ENCODE measurements at places on chromosomes 1 and 21. TPM values are rescaled to one million over a fixed set of nuclear protein-coding genes. Genes with fewer than 3 reads are reported as not detected.

- ATAC-seq: no peak
These were observed 85.7 kb upstream of the COL6A1 start for GRCh38 chr21:45895778-45896370.

GRCh38 chr1:10495952-10496351 lies 21.2 kb downstream of the PEX14 start:
- no peak for ATAC-seq

The CA6 gene
- not detected for total RNA-seq

GRCh38 chr1:21357161-21357560 lies 66.9 kb upstream of the ECE1 start:
- no peak for ATAC-seq

GRCh38 chr1:109793089-109793485 lies 29.4 kb upstream of the EPS8L3 start:
- no peak for ATAC-seq

DNA sequence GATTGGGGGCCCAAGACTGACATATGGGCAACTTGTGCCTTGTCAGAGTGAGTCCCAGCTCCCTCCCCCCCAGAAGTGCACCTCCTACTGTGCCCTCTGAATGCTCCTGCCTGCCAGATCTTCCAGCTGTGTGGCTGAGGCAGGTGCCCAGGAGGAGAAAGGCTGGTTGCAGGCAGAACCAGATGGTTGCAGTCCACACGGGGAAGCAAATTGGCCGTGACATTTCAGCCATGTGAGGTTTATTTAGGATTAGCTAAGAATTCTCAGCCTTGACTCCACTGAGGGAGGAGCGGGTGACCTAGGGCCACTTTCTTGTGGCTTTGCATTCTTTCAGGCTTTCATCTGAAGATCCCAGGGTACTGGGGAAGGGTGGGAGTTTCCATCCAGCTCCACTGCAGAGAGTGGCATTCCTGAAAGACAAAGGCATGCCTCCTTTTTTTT lies 33.8 kb downstream of the PEX14 start:
- ATAC-seq: no peak

Measured in gastroesophageal sphincter (tissue), 4 donors.